KBM-7 (cell line): ENCODE measurements at places on chromosomes 3 and 15.
A peak's percentile ranks its signal among the peaks of the same experiment; 100 is the strongest.

GRCh38 chr15:46442184-46442583, 807.4 kb downstream of the SQOR start:
- no peak for DNase-seq

DNA sequence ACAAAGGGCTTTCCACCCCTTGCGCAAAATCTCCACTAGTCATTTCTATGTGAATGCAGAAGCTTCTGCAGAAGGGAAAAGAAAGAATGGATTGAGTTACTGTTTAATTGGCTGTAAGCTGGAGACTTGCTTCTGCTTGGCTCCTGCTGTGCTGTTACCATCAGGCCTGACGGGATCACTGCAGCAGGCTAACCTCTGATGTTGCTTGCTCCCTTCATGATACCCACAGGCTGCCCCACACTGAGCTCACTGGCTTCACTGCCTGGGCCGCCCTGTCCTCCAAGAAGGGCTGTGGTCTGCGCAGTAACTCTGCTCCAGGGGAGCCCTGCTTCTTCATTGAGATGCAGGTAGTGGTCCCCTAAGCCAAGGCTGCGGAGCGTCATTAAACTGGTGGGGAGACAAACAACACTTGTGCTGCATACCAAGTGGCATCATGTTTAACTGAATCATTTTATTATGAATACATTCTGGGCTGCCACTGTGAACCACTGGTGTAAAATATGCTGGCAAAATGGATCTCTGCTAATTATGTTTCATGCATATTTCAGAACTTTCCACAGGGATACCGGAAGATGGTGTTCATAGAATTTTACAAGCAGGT, 78.6 kb downstream of the WDR49 start:
- DNase-seq: no peak

GRCh38 chr3:63048367-63049326, 173.4 kb upstream of the CADPS start:
- no peak for DNase-seq

DNA sequence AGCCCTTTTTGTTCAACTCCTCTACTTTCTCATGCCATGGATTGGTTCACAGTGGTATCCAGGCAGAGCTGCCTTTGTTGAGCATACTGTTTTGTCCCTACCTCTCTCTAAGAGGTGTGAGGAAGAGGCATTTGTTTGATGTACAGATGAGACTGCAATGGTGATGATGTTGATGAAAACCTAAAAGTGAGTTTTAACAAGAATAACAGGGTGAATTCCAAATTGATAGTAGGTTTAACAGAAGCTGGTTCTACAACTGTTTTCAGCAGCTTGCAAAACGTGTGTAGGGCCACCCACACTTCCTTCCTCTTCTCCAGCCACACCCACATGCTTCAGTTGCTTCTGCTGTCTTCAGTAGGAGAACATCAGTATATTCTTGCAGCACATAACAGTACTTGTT, 10.2 kb downstream of the SNRK start:
- peak; percentile 78 for DNase-seq

DNA sequence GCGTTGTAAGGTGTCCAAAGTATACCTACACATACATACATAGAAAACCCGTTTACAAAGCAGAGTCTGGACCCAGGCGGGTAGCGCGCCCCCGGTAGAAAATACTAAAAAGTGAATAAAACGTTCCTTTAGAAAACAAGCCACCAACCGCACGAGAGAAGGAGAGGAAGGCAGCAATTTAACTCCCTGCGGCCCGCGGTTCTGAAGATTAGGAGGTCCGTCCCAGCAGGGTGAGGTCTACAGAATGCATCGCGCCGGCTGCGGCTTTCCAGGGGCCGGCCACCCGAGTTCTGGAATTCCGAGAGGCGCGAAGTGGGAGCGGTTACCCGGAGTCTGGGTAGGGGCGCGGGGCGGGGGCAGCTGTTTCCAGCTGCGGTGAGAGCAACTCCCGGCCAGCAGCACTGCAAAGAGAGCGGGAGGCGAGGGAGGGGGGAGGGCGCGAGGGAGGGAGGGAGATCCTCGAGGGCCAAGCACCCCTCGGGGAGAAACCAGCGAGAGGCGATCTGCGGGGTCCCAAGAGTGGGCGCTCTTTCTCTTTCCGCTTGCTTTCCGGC, 318.6 kb downstream of the FGF12 start:
- DNase-seq: no peak

DNA sequence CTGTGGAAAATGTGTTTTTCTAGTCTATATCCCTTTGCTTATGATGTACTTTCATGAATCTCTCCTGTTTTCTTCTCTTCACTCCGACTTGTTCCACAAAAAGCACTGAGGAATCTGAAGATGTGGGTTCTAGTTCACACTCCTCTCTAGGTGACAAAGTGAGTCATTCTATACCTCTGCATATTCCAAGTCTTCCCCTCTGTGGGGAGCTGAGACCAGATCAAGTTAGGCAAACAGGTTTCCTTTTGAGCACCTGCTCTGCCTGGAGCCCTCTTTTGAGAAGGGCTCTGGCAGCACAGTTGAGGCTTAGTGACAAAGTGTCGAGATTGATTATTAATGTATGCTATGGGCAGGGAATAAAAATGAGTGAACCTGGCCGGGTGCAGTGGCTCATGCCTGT, 82.4 kb upstream of the VGLL4 start:
- DNase-seq: no peak

DNA sequence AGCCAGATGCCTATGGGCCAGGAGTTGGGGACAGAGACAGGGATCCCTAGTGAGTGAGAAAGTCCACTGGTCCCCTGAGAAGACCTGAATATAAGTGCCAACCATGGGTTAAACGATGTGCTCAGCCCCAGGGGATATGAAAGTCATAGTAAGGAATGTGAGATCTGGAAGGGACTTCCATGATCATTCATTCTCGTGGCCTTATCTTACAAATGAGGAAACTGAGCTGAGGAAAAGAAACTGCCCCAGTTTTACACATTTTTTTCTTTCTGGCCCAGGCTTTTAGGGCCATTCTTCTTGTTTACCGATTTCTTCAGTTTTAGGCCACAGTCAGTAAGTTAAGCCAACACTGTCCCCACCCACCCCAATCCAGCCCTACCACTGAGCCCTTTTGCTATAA, 11.1 kb downstream of the CD80 start:
- DNase-seq: no peak

- no peak for DNase-seq
Measured at GRCh38 chr3:116150655-116151167, 294.6 kb downstream of the LSAMP start.
